ENCODE measurements at places on chromosomes 6 and 20.

DNA sequence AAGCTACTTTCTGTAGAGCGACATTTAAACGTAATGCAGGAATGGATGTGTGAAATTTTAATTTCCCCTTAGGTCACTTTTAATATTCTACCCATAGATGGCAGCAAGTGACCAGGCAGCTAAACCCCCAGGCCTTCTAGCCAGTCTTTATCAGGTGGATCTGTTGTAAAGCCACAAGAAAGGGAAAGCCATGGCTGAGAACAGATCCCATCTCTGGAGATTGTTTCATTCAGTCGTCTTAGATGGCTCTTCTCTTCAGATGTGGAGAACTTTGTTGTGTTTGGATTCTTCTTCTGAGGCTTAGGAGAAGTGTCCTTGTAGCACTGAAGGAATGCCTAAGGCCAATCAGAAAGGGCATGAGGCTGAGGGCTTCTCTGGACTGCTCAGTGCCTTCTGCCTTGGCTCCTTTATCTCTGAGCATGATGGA lies 15.8 kb upstream of the RNF182 start:
- peak; percentile 25 for DNase-seq

DNA sequence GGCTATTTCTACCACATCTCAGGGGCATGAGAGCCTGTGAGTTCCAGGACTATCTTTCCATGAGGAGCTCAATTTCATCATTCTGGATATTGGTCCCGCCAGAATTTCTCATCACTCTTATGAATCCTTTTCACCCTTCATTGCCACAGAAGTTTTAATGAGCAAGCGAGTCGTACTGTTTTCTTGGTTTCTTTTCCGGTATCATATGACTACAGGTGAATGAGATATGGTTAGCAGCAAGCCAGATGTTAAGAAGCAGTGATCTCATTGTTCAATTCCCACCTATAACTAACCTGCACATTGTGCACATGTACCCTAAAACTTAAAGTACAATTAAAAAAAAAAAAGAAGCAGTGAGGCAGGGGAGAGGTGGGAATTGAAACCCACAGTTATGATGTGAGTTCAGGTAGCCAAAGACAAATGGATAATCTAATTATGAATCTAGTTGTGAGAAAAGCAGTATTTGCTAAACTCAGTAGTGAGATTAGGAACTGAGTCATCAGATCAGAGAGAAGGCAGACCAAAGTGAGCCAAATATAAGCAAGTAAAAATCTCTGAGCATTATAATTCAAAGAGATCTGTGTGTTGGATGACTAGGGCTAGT lies 78.0 kb upstream of the ELOVL5 start:
- DNase-seq: no peak

DNA sequence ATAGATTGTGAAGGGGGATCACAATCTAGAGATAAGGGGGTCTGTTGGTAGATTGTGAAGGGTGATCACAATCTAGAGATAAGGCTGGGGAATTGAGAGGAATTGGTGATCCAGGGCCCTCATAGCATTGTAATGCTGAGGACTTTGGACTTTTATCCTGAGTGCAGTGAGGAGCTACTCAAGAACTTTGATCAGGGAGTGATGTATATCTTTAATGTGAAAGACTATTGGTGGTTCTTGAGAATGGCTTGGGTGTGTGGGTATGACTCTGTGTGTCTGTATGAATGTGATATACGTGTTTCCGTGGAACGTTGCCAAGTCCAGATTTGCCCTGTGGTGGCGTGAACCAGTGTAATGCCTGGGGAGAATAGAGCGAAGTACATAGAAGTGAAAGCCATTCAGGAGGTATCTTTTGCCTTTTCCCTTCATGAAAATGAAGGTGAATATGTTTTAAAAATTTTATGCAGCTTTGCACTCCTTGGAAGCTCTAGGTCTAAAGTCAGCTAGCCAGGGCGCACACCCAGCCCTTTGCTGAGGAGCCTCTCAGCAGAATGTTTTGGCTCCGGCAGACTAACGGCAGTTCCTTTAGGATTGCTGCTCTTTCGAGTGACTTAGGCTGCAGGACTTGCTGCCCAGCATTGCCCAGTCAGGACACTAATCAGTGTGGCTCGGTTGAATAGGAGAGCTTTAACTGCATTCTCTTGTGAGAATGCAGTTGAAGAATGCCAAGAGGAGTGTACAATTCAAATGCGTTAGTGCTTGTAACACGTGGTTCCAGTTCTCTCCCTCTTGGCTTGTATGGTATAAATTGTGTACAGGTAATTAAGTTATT lies 3.5 kb downstream of the ZFAND3 start:
- no peak for DNase-seq

DNA sequence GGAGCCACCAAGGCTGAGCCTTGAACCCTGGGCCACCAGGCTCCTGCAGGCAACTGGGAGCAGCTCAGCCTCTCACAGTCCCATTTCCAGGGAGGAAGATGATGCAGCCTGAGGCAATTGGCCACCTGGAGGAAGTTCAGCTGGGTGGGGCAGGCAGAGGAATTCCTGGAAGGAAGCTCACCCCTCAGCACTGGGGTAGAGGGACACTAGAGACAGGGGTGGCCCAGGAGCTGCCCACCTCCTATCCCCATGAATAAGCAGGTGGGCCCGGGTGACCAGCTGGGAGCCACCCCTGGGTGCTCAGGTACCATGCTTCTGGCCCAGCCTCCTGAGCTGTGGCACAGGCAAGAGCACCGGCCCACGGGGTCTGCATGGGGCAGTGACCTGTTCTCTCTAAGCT lies 3.6 kb upstream of the HSPA12B start:
- no peak for DNase-seq

GRCh38 chr6:31901953-31902643 lies at the start of gene ZBTB12:
ZBTB12 (minus strand) TSS chr6:31902086; CDS start chr6:31901305, 781 bp downstream.
- DNase-seq: peak; percentile 97

DNA sequence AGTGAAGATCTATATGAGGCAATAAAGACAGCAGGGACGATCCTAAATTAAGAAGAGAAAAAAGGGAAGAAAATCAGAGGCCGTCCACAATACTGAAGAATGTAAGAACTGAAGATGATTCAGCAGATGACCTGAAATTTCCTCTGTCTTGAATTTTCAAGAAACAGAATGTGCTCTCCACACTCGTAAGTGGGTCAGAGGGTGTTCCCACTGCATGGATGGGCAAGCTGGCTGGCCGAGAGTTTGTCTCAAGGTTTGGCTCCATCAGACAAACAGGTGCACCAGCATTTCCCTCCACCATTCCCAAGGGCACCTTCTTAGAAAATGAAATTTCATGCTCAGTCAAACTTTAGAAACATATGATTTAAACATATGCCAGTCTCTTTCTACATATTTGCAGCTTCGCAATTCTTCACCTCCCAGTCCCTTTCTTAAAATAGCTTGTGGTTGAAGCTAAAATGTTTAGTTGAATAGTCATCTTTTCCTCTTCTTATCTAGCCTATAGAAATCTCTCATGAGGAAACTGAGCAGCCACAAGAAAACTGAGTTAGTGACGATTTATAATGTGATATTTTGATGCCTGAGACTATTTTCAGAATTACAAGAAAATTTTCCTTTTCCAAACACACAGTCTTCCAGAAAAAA lies 576.4 kb downstream of the PRKN start:
- no peak for DNase-seq

DNA sequence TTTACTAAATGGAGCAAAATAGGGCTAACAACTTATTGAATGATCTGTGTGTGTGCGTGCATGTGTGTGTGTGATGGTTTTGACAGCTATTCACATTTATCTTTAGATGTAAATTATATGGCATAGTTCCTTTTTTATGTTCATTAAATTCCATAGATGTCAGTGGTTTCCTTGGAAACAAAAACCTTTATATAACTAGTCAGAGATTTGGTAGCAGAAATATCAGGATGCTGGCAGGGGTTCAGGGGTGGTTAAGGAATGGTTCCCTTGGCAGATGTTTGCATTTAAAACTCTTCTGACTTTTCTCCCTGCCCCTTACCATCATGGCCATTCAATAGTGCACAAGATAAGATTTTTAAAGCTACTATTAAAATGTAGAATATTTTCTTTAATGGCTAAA lies 256.6 kb downstream of the PLCB1 start:
- no peak for DNase-seq

DNA sequence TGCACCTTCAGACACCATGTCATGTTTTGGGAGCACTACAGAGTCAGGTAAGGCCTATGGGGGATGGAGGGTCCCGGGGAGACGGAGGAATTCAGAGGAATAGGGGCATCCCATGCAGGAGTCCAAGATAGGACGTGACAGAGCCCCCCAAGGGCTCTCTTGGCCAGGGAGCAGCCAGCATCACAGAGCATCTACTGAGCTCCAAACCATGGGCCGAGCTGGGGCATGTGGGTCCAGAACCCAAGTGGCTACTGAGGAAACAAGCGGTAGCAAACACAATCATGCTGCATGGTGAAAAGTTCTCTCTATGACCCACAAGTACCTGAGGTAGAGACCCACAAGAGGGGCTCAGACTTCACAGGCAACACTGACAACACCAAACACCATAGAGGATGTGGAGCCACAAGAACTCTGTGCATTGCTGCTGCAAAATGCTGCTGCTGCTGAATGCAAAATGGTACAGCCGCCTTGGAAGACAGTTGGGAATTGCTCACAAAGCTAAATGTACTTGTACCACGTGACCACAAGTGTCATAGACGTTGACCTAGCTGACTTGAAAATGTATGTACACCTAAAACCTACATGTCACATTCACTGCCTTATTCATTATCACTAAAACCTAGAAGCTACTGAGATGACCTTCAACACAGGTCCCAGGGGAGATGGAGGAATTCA lies 33.4 kb upstream of the MAS1L start:
- DNase-seq: no peak

GRCh38 chr20:49348563-49348962 lies 70.7 kb upstream of the ZNFX1 start:
- DNase-seq: no peak

DNA sequence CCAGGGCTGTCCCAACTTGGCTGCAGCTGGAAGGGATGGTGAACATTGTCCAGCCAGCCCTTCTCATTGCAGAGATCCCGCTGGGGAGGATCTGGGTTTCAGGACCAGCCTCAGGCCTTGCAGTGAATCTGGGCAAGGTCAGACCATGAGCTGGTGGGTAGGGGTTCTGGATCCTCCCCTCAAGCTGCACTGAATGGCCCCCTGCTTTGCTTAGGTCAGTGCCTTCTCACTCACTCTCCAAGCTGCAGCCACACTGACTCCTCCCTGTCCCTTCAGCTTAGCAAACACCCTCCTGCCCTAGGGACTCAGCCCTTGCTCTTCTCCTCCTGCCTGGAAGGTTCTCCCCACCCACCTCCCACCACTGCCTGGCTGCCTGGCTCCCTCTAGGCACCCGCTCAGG lies 95.3 kb upstream of the KCNG1 start:
- DNase-seq: no peak

- no peak for DNase-seq
These were observed 39.6 kb upstream of the NOX3 start for GRCh38 chr6:155495011-155495768.

DNA sequence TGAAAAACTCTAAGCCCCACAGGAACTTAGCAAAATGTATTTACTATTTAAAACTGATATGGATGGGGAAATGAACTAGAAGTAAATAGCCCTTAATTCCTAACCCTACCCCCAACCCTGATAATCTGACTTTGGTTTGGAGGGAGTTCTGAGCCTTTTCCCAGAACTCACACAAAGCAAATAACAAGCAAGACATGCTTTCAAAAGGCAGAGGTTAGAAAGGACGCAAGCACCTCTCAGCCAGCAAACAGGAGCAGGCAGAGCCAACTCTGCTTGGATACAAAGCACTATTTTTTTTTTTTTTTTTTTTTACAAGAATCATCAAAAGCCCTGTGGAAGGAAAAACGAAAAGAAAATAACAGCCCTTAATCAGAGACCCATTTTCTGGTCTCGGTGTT lies 58.7 kb downstream of the SLC22A23 start:
- DNase-seq: no peak

GRCh38 chr6:55825402-55826051 lies 49.9 kb downstream of the BMP5 start:
- DNase-seq: no peak

GRCh38 chr6:135196739-135197510 lies 15.8 kb downstream of the MYB start:
- DNase-seq: no peak

DNA sequence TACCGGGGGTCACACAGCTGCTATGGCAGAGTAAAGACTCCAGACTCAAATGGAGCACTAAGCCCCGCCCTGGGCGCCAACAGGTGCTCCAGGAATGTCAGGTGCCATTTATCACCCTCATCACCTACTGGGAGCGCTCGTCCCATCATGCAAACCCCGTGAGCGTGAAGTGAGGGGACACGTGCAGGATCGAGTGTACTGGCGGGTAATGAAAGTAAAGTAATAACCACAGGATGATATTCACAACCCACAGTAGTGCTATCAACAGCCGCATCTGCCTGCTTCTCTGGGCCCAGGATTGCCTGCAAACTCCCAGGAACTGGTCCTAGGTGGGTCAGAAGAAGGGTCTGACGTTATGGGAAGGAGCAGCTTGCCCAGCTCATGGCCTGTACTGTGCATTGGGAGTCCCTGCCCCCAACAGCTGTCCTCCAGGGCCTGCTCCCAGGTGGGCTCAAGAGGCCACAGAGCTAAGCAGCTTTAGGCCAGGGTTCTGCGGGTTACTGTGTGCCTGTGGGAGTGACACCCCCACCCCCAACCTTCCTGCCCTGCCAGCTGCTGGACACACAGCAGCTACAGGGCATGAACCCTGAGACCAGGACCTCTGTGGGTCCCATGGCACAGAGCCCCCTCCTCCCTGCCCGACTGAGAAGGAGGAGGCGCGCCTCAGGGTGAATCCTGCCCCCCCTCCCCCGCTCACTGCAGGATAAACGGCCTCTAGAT lies 120.5 kb upstream of the SULF2 start:
- no peak for DNase-seq

DNA sequence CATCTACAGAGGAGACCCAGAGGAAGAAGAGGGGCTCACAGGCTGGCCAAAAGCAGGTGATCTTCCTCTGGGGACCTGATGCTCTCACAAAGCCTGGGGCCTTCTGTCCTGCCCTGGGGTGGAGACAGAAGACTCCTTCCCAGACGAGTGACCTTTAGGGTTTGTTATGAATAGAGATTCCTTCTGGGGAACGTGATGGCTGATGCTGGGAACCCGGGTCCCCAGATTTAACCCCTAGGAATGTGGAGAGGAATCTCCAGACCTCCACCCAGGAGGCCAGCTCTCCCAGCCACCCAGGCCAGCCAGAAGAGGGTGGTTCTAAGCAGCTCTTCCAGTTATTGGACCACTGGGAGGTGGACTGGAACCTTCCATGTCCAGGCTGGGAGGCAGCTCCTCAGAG lies 16.8 kb upstream of the CCN5 start:
- no peak for DNase-seq

DNA sequence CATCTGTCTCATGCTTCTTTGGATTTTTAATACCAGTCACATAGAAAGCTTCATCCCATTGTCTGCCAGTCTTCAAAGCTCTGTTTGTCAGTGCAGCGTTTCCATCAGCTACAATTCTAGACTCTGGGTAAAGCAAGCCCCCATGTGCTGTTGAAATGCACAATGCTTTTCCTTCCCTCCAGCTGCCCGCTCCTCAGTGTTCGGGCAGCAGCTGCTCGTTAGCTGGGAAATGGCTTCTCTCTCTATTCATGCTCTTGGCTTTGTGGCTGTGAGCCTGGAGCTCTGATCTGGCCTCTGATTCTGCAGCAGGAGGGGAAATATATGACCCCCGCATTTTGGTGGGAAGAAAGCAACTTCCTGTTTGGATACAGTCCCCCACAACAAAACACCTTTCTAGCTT lies 213.0 kb upstream of the CDYL start:
- no peak for DNase-seq
